ENCODE measurements at places on chromosomes 7 and 10.

DNA sequence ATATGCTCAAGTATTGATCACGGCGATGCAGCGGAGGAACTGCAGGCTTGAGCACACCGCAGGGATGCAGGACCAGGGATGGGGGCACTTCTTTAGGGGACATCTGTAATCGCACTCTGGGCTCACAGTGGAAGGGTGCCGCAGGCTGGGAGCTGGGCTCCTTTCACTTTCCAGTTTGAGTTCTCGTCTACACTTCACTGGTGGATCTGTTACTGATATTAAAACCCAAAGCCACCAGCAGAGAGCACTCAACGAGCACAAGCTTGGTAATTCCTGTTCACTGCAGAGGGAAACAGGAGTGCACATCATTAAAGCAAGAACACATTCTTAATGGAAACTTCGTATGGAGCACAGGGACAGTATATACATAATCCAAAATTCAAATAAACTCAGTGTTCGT, 91.3 kb downstream of the PARD3 start:
- DNase-seq = peak; percentile 87

DNA sequence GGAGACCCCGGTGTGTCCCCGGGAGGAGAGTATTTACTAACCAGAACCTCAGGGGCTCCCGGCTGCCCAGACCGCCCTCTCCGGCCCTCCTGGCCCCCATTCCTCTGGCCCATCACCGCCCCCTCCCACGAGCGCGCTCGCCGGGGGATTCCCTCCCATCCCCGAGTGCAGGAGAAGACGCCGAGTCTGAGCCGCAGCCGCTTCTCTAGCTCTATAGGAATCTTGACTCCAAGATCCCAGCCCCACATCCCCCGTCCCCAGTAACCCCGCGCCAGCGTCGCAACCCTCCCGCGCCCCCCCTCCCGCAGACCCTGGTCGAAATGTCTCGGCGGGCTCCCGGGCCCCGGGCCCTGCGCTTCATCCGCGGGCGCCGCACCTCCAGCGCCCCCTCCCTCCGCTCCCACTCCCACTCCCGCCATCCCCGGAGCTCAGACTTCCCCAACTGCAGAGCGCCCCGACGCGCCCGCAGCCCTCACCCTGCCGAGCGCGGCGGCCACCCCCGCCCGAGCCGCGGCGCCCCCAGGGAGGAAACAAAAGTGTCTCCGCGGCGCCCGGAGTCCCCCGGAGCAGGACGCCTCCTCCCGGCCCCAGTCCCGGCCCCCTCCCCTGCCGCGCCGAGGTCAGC, 541 bp downstream of the ELMO1 start:
- peak; percentile 51 for DNase-seq

GRCh38 chr10:34666008-34666704, 148.9 kb downstream of the PARD3 start:
- peak; percentile 95 for DNase-seq

DNA sequence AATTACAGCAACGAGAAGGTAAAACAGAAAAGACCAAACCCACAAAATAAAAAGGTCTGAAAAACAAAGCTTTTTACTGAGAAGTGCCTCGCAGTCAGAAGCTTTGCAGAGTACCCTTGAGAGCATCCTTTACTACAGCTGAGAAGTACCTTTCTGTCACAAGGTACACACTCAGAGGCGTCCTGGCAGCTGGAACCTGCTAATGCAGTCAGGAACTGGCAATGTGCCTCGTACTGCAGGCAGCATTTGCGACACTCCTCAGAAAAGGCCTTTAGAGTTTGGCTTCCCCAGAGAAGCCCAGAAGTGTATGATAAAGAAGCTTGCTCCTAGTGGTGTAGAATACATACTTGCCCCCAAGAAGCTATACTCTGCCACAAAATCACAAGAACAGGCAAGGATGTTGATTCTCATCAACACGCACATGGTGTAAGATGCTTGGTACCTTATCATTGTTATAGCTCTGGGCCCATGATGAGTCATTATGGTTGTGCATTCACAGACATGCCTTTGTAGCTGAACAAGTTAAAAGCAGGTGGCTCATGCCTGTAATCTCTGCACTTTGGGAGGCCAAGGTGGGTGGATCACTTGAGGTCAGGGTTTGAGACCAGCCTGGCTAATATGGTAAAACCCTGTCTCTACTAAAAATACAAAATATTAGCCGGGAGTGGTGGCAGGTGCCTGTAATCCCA, 2.0 kb upstream of the GTPBP4 start:
- no peak for DNase-seq

DNA sequence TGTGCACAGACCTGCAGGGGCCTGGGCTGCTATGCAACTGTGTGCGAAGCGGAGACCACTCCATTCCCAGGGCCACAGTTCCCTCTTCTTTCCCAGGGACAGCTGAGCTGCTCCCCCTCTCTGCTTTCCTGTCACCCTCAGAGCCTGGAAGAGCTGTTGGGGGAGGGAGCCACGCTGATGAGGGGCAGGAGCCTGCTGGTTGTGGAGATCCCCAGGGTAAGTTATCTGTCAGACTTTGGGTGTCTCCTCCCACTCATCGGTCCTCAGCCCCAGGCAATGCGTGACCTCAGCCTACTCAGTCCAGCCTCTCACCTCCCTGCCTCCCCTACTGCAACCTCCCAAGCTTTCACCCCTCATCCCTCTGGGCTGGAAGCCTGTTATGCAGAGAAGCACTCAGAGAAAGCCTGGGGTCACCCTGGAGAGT, 53.5 kb downstream of the ZNF467 start:
- DNase-seq = no peak

- DNase-seq = no peak
Observed at GRCh38 chr7:5525271-5526099, 101.9 kb upstream of the TNRC18 start.

DNA sequence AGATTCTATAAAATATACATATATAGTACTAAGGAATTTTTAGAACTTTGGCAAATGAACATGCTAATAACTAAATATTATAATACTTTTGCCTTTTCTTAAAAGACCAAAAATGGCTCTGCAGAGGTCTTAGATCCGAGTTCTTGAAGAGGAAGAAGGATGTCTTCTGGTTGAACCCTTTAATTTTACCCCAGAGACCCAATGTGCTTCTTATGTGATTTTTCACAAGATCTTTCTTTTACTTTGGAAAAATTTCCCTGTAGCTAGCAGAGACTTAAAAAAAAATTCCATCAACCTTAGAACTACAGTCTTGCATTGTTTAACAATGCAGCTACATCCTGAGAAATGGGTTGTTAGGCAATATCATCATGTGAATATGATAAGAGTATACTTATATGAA, 663.2 kb downstream of the PARD3 start:
- DNase-seq = no peak

- DNase-seq = no peak
Observed at GRCh38 chr7:7427363-7427762, 108.3 kb downstream of the COL28A1 start.

GRCh38 chr10:100670828-100671479, 74.4 kb upstream of the PAX2 start:
- no peak for DNase-seq

DNA sequence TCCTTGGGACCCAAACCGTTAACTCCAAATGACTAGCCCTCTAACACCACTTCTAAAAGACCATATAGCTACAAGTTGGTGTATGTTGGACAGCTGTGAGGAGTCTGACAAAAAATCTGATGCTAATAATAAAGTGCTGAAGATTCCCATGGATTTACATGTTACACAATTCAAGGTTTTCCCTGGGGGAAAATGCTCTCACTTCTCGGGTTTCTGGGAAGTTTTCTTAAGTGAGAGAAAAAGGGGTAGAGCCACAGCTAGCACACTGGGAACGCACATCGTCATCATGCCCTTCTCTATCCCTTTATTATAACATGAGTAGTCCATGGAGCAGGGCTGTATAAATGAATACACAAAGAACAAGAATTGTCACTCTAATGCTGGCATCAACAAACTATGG, 162.1 kb downstream of the CHCHD3 start:
- DNase-seq = no peak

- DNase-seq = no peak
Observed at GRCh38 chr10:124374535-124375352, 44.0 kb downstream of the OAT start.

DNA sequence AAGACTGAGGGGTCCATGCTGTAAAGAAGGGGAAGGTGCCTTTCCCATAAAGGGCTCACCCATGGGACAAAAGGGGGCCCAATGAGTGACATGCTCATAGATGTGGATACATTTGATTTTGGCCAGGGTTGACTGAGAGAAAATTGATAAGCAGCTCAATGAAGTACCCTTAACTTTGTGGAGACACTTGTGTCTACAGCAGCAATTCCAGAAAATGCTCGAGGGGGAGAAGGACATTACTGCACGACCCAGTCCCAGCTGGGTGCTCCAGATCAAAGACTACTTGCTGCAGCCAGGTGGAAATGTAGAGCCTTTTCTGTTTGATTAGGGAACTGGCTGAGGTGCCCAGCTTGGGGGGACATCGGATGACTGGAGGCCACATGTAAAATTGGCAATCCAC, 22.2 kb upstream of the ADAMTS14 start:
- no peak for DNase-seq

- no peak for DNase-seq
Observed at GRCh38 chr7:102255916-102256315, 30.8 kb upstream of the SH2B2 start.

GRCh38 chr7:127932496-127932895, 98.7 kb downstream of the LRRC4 start:
- DNase-seq = no peak

- DNase-seq = no peak
Observed at GRCh38 chr7:43590862-43591557, 8.1 kb downstream of the STK17A start.

- DNase-seq = no peak
Observed at GRCh38 chr10:21519941-21520436, 5.5 kb downstream of the SKIDA1 start.

GRCh38 chr7:12741951-12742575, 54.6 kb downstream of the ARL4A start:
- DNase-seq = peak; percentile 4

- DNase-seq = no peak
Observed at GRCh38 chr10:12205082-12205481, 9.1 kb downstream of the CDC123 start.

- no peak for DNase-seq
Observed at GRCh38 chr7:155878250-155878649, 66.0 kb upstream of the SHH start.

- no peak for DNase-seq
Observed at GRCh38 chr7:46854958-46855473, 726.9 kb downstream of the TNS3 start.

DNA sequence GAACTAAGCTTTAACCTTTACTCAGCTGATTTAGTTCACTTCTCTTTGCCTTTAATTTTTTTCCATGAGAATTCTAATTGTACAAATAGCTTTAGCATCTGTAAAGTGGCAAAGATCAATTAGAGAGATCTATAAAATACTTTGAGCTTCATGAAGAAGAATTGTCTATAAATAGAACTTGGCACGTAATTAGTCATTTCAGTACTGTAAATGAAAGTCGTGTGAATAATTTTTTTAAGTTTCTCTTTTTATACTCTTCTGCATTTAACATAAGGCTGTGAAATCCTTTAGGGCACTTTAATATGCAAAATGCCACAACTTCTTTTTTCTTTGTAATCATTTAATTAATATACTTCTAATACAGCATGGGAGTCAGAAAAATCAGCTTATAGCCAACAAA, 177.8 kb downstream of the CSTF2T start:
- no peak for DNase-seq

GRCh38 chr7:150876817-150877526, 24.7 kb downstream of the AOC1 start:
- peak; percentile 81 for DNase-seq

GRCh38 chr7:42642699-42643098, 269.2 kb downstream of the C7orf25 start:
- DNase-seq = peak; percentile 9

- no peak for DNase-seq
Observed at GRCh38 chr10:131571865-131572264, 260.3 kb upstream of the TCERG1L start.

- no peak for DNase-seq
Observed at GRCh38 chr10:119209736-119210355, 2.5 kb downstream of the GRK5 start.

DNA sequence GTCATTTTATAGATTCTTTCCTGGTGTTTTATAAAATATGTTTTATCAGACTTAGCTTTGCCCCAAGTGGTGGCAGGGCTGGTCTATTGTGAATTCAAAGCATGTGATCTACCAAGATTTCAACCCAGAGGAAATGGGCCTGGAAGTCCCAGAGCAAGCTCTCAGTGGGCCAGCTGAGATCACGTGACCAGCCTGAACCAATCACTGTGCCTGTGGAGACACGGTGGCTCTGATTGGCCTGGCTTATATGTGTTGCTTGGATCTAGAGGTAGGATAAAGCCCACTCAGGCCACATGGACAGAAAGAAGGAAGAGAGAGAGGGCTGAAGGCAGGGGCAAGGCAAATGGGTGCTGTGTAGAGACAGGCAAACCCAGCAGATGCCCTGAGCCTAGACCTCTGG, 65.5 kb upstream of the GATA3 start:
- DNase-seq = no peak

DNA sequence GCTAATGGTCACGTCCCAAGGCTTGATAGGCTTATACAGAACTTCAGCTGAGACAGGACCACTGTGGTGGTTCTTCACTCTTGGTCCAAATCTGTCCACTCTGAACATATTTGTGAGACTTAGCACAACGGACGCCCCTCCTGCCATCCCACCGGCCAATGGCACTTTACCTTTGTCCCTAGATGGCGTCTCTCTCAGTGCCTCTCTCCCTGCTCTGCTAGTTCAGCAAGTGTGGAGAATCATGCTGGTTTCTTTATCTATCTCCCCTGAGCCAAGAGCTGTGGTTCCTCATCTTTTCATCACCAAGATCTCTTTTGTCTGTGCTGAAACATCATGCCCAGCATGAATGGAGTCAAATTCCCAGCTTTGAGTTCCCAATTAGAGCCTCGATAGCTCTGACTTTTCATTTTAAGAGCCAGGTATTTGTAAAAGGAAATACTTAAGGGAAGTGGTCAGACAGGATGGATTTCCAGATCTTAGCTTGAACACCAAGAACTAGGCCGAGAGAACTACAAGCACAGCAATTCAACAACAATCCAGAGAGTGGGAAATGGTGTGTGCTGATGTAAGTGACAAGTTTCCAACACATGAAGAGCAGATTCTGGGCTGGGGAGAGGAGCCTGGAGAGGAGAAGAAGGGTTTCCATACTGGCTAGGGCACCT, 69.5 kb downstream of the ZNF800 start:
- DNase-seq = no peak

- DNase-seq = no peak
Observed at GRCh38 chr7:131629217-131629882, 72.9 kb upstream of the PODXL start.

DNA sequence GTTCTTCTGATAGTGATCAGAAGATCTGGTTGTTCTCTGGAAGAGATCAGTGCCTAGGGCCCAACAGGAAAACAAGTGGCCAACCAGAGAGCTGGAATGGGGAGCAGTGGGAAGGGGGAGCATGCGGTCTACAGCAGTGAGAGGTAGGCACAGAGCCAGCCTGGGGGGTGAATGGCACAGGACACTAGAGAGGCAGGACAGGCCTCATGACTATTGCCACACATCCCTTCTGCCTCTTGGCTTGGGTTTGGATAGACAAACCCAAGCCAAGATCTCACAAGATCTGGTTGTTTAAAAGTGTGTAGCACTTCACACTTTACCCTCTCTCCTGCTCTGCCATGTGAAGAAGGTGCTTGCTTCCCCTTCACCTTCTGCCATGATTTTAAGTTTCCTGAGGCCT, 224.4 kb downstream of the ARHGAP12 start:
- DNase-seq = no peak

- no peak for DNase-seq
Observed at GRCh38 chr7:123681561-123681960, 25.9 kb downstream of the LMOD2 start.

GRCh38 chr7:17560516-17560915, 262.1 kb downstream of the AHR start:
- DNase-seq = no peak

GRCh38 chr7:12747687-12748306, 60.4 kb downstream of the ARL4A start:
- no peak for DNase-seq
